ENCODE measurements at places on chromosomes 2 and 18.

DNA sequence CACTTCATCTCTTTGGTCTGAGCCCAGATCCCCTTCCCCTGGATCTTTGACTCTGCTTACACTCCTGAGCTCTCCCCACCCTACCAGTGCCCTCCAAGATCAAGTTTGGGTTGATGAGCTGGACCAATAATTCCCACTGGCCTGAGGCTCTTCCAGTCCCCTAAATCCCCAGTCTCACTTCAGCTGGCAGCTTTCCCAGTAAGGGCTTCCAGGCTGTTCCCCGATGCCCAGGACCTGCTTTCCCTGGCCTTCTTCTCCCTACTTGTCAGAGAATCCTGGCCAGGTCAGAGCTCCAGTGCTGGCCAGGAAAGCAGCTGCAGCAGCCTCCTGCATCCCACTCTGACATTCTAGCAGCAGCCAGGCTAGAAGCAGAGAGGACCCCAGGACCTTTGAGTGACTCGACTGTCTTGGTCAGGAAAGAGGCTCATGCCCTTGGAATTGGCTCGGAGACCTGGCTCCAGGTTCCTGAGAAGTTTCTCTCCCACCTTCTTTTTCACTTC is 3.5 kb downstream of the WNT6 start:
- DNase-seq, result no peak

- DNase-seq, result no peak
These were observed 50.1 kb upstream of the GAREM1 start for GRCh38 chr18:32520771-32521170.

- peak; percentile 50 for DNase-seq
These were observed 94.9 kb downstream of the FAM161A start for GRCh38 chr2:61759005-61759404.

- DNase-seq, result peak; percentile 69
These were observed 47.6 kb downstream of the COL5A2 start for GRCh38 chr2:189131991-189132390.

DNA sequence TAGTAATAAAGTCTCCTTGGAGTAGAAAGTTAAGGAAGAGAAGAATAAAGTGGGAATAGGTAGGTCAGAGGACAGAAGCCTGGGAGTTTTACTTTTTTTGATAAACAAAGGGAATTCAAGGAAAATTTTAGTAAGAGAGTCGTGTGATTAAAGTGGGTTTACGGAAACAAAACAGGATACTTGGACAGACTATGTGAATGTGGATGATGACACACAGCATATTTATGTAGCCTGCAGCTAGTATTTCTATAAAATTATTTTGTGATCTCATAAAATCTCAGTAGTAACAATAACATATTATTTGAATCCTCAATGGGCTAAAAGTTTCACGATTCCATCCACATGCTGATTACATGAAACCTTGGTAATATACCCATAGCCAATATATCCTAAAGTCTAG is 450.7 kb upstream of the PIK3C3 start:
- DNase-seq, result no peak

- no peak for DNase-seq
These were observed 40.5 kb downstream of the CNTNAP5 start for GRCh38 chr2:124065636-124066035.

DNA sequence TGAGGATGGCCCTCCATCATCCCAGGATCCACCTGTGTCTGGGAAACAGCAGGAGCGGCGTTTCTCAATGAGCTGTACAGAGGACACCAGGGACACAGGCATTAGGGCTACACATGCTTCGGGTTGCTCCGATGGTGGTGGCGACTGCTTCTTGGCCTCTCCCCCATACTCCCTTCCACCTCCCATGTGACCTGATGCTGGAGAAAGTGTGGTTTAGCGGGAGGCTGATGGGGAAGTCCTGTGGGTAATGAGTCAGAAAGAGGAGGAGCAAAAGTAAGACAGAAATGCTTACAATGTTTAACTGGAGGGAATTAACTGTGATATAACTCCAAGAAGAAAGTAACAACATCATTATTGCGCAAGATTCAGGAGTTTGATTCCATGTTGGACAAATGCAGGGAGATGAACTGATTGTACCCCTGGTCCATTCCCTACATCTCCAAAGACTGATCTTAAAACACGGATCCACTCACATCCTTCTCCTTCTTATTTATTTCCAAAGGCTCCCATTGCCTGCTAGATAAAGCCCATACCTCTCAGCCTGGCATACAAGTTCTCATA is 186.6 kb downstream of the NRP2 start:
- DNase-seq, result peak; percentile 40

GRCh38 chr2:11411244-11411643 is 54.7 kb downstream of the E2F6 start:
- no peak for DNase-seq

DNA sequence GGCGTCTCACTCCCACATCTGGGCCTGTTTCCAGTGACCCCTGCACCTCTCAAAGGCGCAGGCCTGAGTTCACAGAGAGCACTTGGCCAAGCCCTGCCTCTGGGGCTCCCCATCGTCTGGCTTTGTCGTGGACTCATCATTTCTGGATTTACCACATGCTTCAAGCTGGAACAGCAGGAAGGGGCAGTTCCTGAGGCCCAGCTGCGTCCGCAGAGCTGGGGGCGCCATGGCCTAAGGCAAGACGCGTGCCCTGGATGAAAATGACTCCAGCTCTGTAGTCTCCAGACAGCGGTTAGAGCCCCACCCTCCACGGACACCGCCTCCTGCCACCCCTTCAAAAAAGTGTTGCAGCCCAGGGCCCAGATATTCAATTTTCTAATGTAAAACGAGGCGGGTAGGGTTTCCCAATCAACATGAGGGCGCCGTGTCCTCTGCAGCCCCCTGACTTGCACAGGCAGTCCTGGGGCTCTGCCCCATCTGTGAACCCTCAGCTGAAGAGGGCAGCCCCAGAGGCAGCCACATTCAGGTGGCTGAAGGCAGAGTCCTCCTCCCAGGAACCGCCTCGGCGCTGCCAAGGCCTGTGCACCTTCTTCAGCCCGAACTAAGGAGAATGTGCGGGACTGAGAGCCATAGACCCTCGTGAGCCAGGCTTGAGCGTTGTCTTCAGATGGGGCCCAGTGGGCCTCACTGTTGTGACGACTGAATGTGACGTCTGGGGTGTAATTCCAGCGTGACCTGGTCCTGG is 85.5 kb downstream of the NFATC1 start:
- DNase-seq, result no peak

DNA sequence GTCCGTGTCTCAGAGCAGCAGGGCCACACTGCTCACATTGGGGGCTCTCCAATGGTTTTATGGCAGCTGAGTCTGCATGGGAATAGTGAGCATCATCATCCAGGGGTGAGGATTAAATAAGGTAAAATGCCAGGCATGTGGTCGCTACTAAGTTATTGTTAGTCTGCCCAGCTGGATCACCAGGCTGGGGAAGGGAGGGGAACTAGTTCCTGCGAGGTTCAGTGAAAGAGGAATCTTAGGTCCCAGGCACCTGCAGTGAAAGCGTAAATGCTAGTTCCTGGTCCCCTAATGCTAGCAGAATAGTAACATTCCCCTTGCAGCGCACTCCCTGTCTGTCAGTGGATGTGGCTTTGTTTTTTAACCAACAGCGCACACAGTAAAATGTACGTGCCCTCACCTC is 60.1 kb downstream of the ARHGEF4 start:
- no peak for DNase-seq

- no peak for DNase-seq
These were observed 499.0 kb downstream of the CPS1 start for GRCh38 chr2:211055438-211055837.

DNA sequence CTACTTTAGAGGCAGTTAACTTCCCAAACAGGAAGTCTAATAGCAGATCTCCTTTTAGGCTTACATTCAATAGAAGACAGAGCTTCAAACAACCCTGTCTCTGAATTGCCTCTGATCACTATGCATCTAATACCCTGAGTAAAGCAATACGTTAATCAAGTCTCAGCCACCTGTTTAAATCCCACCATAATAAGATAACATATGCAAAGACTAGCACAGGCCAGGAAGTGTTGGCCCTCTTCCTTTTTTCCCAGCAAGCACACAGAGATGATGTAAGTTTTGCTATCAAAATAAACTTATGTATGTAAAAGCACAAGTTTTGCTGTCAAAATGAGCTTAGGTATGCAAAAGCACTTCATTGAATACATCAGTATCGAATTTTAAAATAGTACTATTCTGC is 385.5 kb downstream of the RND3 start:
- DNase-seq, result no peak

Data from EH (cell line).